Activated CD4-positive, alpha-beta T cell treated with anti-CD3 and anti-CD28 coated beads, Interleukin-2, amount 50 U/mL, for 16 hours (primary cell): ENCODE measurements at places on chromosomes 7 and 10.

DNA sequence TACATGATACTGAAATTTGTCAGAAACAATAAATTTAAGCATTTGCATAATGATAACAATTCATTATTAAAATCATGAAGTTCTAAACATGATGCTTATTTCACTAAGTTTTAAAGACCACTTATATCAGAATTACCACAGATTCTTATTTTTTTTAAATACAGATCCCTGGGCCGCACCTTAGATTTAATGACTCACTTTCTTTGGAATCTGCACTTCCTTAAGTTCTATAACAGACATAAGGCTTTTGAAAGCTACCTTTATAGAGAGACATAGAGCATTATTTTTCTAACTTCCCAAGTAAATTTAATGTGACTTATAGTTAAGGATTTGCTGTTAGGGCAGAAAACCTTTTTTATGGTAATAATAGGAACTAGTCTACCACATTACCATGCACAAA, 214.9 kb downstream of the IPMK start:
- DNase-seq, result no peak

GRCh38 chr7:26052706-26053105, 99.3 kb upstream of the NFE2L3 start:
- DNase-seq, result no peak

DNA sequence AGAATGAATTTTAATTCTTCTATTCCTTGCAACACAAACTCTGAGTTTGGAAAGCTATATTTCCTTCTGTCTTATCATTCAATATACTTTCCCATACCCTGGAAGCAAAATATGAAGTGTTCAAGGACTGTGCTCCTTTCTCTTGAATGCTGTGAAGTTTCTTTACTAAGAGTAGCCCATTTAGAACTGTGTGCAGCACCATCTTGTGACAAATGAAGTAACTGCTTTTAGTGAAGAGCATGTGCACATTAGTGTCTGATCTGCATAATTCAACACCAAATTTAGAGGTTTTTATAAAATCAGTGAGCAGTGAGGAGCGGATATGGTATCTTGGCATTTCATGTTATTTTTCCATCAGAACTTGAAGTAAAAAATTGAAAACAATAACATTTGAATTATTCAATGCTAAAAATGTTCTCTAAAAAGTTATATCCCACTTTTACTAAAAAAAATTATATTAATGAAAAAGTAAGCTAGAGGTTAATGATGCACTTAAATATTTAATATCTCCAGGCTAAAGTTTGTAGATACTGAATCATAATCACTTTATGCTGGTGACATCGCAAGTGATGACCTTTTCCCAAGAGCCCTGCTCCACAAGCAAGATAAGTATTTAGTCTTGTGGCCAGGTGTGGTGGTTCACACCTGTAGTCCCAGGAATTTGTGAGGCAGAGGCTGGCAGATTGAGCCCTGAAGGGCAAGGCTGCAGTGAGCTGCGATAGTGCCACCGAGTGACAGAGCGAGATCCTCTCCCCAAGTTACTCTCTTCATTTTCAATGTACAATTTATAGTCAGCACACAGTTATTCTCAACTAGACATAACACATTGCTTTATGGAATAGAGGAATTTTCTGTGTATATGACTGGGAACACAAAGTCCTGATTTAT, 108.8 kb upstream of the PCLO start:
- no peak for DNase-seq

DNA sequence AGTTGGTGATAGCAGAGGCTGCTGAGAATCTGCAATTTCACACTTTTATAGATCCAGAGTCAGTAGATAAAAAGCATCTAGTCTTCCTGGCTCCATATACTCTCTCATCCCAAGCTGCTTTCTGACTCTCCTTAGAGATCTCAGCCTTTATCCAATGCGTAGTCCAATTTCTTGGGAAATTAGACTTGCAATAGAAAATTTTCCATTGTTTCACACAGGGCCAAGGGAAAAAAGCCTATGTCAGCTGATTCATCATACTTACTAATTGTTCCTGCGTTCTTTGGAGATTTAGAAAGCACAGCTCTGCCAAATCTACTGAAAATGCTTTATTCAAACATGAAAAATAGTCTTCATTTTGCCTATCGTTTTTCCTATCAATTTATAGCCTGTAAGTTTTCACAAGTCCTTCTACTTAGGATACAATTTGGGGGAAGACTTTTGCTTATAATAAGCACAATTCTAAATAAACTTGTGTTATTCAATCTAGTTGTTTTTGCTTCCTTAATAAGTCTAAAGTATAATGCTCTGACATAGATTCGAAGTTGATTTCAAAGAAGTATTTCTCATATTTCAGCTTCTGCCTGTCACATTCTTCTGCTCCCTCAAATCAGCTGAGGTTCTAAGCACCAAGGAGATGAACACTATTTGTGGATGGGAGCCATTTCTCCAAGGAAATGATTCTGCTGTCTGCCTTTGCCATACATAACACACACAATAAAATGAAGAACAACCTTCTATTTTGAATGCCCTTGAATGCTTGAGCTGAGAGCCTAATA, 165.4 kb downstream of the ADAM12 start:
- no peak for DNase-seq

DNA sequence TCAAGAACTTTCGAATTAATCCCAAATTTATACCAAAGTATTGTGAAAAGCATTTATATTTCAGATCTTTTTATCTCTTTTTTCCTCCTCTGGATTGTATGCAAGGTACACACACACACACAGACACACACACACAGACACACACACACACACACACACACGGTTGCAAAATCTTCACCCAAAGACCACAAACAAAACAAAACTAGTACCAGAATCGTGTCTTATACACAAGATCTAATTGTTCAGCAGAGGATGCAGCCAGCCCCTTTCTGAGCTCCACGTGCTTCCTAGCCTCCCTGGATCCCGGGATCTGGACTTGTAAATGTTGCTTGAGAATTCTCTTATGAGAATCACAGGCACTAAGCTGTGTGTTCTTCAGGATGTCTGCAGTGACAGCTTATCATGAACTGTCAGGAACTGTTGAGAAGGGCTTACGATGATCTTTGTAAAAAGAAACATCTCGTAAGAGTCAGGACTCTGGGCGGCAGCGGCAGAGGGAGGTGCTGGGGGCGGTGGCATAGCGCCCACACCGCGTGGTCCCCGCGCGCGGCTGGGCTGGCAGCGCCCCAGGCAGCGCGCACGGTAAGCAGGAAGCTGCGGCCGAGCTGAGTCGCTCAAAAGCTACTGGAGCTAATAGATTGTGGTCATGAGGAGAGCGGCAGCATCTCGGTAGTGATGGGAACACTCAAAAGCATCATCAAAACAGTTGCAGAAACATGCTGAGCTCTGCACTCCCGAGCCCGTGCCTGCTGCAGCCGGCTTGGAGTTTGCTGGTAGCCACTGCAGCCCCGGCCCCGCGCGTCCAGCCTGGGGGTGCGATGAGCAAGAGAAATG, 277.6 kb downstream of the GATA3 start:
- peak; percentile 95 for DNase-seq

- no peak for DNase-seq
These were observed 39.7 kb downstream of the MALSU1 start for GRCh38 chr7:23338863-23339262.

DNA sequence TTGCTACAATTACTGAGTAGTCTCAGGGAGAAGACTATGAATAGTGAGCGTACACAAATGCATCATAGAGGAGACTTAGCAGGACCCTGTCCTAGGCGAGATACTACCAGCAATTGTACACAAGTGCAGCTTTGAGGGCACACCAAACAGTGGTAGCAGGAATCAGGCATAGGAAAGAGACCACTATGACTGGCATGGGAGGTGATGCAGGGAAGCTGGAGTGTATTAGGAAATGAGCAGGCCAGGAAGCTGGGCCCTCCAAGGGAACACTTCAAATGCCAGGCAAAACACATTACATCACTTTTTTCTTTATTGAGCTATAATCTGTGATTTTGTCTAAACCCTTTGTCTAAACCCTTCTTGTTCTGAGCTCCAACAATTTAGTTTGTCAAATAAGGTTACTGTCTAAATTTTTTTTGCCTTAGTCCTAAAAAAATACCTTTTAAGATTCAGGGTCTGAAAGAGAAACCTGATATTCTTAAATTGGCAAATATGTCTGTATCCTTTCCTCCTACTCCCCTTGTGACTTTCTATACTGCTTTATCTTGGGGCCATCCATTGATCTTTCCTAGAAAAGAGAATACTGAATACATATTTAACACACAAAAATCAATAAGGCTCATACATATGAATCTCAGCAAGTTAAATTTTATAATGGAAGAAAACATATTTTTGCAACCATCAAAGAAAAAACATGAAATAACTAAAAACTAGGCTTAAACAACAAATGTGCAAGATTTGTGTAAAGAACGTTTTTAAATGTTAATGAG, 193.8 kb upstream of the PHYHIPL start:
- DNase-seq, result no peak

GRCh38 chr10:86936661-86937501, 20.5 kb downstream of the MMRN2 start:
- DNase-seq, result no peak

GRCh38 chr7:7977774-7978173, 9.2 kb downstream of the GLCCI1 start:
- DNase-seq, result no peak

DNA sequence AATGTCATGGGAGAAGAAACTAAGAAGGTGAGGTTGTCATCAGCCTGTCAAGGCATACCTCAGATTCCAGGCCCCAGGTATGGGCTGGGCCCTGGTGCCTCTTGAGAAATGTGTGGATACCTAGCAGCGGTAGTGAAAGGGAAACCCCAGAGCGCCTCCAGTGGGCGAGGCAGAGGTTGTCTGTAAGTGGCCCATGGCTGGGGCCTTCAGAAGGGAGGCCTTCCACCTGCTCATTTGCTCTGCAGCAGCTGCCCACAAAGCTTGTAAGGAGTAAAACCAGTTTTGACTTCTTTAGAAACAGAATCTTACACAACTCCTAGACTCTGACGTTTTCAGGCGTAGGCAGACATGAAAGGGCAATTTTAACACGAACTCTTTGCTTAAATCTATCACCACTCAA, 509.9 kb downstream of the PARD3 start:
- no peak for DNase-seq

GRCh38 chr10:101694674-101695403, at the start of gene FBXW4:
Gene FBXW4, minus strand, starts transcription at chr10:101695170. Its CDS starts 65 bp downstream, at chr10:101695105.
- DNase-seq, result peak; percentile 66

DNA sequence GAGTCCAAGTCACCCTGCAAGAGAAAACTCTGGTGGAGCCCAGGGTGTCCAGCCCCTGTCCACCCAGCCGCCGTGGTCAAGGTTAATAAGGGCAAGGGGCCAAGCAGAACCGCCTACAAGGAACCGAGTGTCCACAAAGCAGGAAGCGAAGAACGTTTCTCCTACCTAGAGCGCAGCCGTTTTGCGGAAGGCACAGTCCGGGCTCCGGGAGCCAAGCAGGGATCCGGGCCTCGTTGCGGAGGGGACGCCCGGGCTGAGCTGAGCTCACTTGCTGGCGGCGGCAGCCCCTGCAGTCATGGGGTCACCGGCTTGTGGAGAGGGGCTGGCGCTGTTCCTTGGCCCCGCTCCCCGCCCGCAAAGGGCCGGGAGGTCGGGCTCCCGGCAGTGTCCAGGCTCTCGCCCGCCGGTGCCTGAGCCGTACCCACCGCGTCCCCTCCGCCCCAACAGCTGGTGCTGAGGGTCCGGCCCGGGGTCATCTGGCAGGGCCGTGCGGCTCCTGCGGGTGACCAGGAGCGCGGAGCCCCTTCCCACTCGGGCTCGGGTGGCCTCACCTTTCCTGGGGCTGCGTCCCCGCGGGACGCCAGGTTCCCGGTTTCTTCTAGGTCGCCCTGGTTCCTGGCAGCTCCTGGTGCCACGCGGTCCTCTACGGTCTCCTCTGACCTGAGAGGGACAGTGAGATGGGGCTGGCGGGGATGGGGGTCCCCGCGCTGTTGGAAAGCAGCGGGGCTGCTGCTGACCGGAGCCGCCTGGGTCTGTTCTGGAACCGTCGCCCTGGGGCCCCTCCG, 14.0 kb upstream of the ZNF273 start:
- no peak for DNase-seq

DNA sequence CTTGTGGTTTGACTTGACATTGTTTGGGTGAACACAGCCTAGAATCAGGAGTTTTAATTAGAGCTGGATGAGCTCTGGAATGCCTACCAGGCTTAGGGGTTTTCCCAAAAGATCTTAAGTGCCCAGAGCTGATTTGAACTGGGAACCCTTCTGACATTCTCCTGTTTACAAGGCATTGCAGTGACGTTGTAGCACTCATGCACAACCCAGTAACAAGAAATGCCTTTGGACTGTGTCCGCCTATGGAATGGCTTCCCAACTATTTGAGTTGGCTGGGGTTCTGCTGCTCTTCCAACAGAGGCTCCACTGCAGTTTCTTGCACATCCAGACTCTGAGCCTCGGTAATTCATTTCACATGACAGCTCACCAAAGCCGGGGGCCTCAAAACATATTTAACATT, 76.7 kb upstream of the MKX start:
- DNase-seq, result no peak

DNA sequence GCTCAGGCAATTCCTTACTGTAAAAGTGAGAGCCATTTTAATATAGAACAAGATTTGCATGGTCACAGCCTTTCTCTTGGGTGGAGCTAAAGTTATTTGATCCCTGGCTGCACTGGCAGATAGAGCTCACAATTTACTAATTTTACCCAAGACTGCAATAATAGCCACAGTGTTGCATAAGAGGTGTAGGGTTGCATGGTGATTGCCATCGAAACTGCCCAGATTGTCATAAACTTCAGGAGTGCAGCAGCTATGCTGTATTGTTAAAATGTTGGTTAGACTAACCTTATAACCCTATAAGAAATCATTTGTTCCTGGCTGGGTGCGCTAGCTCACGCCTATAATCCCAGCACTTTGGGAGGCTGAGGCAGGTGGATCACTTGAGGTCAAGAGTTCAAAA, 50.0 kb downstream of the VCL start:
- DNase-seq, result no peak

DNA sequence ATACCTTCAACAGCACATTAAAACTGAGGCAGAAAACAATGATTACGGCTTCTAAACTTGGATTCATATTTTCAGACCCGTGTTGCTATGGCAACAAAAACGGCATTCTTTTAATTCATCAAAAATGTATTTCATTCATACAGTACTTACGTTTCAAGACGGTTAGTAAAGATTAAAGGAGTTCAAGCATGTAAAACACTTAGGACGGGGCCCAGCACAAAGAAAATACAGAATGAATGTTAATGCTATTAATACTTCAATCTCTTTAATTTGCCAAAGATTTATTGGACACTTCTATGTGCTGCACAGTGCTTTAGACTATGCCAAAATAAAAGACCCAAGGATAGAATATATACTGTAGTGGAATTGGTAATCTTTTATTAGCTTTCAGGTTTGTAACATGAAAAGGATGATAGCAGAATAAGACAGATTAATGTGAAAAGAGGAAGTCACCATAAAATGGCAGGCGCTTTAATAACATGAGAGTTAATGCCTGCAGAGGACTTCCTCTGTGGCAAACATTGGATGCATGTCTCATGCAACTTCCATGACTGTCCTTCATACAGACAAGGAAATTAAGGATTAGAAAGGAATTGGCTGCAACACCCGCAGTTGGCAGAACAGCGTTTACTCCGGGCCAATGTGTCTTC, 201.6 kb upstream of the KLF6 start:
- DNase-seq, result no peak
